ENCODE measurements at places on chromosomes 3 and 15.

DNA sequence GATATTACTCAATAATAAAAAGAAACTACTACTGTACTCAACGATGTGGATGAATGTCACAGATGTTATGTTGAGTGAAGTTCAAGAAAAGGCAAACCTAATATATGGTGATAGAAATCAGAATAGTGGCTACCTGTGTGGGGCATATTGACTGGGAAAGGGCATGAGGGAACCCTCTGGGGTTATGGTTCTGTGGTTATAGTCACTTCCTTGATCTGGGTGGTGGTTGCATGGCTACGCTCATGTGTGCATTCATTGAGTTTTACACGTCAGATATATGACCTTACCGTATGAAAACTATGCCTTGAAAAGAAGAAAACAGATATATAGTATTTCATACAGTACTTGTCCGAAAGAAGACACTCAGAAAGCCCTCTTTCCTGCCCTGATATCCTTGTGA lies 331.0 kb upstream of the LRRFIP2 start:
- DNase-seq, result no peak

GRCh38 chr3:31754575-31755278 lies 222.0 kb downstream of the STT3B start:
- no peak for DNase-seq

- DNase-seq, result no peak
Observed at GRCh38 chr15:90344662-90345061, 7.4 kb upstream of the ZNF774 start.

DNA sequence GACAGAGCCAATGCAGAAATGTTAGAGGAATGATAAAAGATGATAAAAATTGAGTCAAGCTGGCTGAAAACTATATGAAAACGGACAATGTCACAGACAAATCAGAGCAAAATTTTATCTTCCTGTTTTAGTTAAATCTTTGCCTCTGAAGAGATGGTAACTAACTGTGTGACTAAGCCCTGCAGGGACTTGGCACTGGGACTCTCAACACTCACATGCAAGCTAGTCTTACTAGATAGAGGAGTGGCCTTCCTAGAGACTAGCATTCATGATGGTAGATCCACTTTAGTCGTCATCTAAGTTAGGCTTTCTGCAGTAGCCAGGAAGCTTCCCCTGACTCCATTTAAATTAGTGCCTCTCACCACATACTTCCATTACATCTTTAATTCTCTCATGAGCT lies 4.1 kb downstream of the CCDC191 start:
- DNase-seq, result no peak

DNA sequence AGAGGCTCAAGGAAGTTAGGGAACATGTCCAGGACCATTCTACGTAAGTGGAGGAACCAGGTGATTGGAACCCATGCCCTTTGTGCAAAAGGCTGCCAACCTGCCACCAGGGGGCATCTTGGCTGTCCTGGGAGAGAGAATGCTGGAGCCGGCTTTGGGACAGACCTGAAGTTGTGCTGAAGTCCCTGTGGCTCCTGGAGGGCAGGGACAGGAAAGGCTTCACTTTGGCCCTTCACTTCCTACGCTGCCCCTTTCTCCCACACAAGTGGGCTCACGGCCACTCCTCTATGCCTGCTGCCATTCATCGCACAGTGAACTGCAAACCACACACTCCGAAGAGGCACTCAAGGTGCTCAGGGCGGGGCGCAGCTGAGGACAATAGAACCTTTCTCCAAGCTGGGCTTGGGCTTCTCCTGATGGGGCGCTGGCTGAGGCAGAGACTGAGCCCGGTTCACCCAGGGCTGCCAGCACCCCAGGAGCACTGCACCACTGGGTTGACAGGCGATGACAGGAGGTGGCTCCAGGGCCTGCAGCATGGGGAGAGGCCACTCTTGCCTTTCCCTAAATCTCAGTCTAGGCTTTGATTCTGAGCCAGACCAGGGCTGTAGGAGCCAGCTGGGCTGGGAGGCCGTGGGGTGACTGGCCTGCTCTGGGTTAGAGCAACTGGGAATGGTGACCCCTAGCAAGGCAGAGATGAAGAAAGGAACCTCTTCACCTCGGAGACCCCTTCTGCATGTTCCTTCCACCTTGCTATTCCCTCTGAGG lies 8.4 kb downstream of the SHF start:
- no peak for DNase-seq

Measured in epithelial cell of prostate (primary cell).